Pons (tissue), 1 donor: ENCODE measurements at places on chromosomes 3 and 15.

DNA sequence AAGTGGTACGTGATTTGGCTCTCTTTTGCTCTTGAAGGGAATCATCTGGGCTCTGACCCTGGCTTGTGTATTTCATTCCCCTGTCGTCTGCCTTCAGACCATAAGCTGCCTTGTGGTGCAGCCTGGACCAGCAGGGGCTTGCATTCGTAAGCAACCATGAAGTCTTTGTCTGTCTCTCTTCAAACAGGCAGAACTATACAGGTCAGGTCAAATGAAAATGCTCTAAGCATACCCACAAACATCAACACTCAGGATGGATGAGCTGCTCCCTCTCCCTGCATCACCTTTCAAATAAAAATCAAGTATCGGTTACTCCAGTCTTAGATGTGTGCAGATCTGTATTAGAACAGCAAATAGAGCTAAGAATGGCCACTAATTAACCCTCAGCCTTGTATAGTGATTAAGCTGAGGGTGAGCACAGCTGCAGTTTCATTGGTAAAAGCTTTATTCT is 268.6 kb upstream of the UBE2E1 start:
- peak; percentile 45 for DNase-seq

DNA sequence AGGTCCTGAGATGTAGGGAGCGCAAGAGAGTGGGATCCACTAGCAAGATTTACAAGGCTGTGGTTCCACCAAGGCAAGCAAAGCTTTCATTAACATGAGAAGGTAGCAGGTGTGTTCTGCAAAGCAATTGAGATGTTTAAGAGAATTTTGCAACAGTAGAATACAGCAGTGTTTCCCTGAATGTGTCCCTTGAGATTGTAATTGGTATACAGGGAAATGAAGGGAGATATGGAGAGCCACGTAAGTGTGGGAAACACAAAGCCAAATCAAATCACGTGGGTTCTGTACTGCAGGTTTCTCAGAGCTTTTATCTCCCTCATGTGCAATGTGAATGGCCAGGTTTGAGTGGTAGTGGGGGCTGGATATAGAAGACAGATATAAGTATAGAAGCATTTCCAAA is 67.3 kb downstream of the ATG7 start:
- no peak for DNase-seq

DNA sequence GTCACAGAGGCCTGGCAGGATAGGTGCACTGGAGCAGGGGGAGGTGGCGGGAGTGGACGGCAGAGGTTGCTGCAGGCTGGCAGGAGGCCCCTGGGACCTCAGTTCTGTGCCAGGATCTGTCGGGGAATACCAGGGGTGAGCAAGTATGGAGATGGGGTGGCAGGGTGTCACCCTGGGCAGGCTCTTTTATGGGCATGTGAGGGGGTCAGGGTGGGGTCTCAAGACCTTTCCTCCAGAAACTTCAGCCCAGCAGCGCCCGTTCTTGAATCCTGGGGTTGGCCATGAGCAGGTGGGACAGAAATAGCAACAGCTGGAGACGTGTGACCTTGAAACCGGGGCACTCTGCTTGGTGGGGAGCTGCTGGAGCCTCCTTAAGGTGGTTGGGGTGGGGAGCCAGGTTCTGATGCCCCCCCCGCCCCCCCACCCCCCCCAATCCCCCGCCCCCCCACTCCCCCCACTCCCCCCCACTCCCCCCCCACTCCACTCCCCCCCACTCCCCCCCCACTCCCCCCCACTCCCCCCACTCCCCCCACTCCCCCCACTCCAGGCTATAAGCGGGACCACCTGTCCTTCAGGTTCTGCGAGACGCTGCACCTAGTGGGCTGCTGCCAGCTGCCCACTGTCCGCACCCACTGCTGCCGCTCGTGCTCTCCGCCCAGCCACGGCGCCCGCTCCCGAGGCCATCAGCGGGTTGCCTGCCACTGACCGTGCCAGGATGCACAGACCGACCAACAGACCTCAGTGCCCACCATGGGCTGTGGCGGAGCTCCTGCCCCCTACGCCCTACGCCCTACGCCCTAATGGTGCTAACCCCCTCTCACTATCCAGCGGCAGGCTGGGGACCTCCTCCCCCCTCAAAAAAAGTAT is 84.9 kb downstream of the TBC1D2B start:
- no peak for DNase-seq

DNA sequence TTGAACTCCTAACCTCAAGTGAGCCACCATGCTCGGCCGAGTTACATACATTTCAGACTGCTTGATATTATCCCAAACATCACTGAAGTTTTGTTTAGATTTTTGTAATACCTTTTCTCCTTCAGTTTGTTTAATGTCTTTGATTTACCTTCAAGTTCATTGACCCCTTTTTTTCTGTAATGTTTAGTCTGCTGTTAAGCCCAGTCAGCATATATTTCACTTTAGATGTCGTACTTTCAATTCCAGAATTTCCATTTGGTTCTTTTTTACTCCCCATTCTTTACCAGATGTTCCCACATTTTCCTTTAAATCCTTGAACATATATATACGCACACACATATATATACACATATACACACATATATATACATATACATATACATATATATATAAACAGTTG is 59.1 kb upstream of the CTDSPL2 start:
- no peak for DNase-seq

- no peak for DNase-seq
These were observed 144.7 kb upstream of the DPH6 start for GRCh38 chr15:35690698-35691116.

- no peak for DNase-seq
These were observed 502.1 kb upstream of the IL12A start for GRCh38 chr3:159486580-159486979.

DNA sequence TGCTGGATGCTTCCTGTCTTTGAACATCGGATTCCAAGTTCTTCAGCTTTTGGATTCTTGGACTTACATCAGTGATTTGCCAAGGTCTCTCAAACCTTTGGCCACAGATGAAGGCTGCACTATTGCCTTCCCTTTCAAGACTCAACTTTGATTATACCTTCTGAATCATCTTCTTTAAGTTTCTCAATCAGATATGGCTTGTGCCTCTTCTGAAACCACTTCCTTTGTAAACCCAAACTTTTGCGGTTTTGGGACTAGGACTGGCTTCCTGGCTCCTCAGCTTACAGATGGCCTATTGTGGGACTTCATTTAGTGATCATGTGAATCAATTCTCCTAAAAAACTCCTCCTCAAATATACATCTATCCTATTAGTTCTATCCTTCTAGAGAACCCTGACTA is 47.1 kb upstream of the CADPS start:
- DNase-seq, result no peak

- DNase-seq, result peak; percentile 59
These were observed 211.8 kb downstream of the CHST2 start for GRCh38 chr3:143331350-143331749.

DNA sequence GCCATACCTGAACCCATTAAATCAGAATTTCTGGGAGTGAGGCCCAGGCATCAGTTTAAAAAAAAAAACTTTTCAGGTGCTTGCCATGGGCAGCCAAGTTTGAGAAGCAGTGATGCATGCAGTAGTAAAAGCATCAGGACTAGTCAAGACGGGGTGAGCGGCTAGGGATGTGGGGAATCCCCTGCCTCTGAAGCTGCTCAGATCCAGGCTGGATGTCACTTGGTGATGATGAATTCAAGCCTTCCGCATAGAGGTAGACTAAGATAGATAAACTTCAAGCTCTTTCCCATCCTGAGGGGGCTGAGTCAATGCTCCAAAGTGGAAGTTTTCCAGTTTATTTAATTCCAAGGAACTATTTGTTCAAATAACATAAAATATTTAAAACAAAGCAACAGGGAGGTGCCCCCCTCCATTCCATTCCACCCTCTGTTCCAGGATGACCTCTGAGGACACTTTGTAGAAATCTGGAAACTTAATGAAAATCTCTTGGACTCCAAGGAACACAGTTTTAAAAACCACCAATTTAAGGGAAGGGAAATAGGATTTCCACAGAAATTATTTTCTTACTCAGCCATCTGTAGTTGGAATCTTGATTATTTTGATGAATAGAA is 100.4 kb upstream of the NR2E3 start:
- no peak for DNase-seq

DNA sequence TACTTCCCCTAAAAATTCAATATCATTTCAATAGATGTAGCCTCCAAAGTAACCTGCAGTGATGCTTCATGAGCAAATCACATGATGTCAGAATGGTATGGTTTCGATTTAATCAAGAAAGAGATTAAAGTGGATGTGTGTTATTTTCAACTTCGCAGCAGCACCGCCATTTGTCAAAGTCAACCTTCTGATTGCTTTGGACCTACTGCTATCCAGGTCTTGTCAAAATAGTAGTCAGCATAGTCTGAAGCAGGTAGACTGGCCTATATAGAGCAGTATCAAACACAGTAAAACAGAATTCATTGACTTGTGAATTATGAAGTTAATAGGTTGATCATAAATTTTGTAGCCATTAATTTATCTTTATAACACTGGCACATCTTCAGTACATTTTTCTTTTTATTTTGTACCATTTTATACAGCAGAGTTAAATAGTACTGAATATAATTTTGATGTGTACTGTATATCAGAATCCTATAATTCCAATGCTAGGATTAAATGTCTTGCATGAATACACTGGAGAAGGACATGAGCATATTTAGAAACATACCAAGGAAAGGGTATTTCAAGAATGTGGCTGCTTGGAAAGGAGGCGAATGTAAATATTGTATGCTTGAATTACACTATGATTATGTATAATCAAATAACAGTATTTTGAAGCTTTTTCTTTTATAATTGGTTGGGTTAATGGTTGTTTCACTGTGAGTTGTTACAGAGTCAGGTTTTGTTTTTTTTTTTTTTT is 79.6 kb downstream of the CDIN1 start:
- no peak for DNase-seq

- DNase-seq, result peak; percentile 87
These were observed 19.0 kb downstream of the MYO5A start for GRCh38 chr15:52509500-52510245.

GRCh38 chr3:43217633-43218032 is 68.7 kb upstream of the SNRK start:
- DNase-seq, result no peak
